Activated CD8-positive, alpha-beta memory T cell treated with anti-CD3 and anti-CD28 coated beads, Interleukin-2, amount 50 U/mL, for 4 hours (primary cell): ENCODE measurements at places on chromosomes 6 and 20.

GRCh38 chr6:169454204-169454871 is 200.7 kb upstream of the THBS2 start:
- DNase-seq: no peak

DNA sequence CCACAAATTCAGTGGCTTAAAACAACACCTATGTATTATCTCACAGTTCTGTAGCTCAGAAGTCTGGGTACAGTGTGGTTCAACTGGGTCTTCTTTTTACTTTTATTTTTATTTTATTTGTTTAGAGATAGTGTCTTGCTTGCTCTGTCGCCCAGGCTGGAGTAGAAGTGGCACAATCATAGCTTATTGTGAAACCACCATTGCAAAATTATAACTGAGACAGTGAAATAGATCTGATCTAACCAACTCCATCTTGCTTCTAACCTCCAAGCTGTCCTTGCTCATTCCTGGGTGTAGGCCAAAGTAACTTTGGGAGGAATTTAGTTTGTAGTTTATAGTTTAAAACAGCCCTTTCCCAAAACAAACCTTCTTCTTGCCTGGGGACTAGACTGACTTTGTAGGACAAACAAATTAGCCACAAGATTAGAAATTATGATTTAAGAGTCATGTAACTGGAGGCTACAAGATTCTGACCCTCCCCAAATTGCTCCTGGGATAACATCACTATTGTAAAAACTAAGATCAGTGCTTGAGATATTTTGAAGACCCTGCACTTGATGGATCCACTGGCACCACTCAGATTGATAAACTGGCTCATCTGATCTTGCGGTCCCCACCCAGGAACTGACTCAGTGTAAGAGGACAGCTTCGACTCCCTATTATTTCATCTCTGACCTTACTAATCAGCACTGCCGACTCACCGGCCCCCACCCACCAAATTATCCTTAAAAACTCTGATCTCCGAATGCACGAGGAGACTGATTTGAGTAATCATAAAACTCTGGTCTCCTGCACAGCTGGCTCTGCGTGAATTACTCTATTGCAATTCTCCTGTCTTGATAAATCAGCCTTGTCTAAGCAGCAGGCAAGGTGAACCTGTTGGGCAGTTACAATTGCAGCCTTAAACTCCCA is 193.4 kb upstream of the CDYL start:
- no peak for DNase-seq

GRCh38 chr6:31214516-31214915 is 44.0 kb upstream of the POU5F1 start:
- DNase-seq: no peak

DNA sequence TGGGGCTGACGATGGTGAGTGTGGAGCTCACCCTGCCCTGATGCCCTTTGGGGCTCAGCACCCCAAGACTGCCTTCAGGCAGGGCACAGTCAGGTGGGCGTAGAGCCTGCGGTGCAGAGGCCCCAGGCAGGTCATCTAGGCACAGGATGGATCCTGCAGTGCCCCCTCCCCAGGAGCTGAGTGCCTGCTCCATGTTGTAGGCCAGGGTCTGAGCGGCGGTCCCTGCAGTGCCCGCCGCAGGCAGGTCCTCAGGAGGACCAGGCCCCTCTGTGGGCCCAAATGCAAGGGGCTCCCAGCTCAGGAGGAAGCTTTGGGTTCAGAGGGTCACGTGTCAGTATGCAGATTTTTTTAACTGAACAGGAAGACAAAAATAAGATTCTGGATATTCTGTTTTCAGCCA is 2.8 kb downstream of the MRGBP start:
- no peak for DNase-seq

DNA sequence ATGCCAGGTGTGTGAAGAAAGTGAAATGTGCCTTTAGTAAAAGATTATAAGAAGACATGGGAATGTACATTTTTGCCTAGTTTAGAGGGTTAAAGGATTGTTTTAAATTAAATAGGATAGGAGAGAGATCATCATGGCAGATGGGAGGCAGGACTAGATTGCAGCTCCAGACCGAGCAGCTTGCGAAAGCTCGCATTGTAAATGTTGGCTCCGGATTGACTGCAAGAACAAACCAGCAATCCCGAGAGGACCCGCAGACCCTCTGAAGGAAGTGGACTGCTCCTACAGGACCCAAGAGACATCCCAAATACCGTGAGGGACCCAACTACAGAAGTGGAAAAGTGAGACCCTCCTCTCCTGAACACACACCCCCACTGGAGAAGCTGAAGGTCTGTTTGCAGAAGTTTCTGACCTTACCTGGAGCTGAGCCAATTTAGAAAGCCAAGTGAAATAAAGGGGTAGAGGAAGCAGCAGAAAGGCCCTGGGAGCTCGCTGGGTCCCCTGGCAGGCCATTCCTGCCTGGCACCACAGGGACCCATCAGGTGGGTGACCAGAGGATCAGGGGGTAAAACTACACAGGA is 30.0 kb upstream of the TPD52L1 start:
- no peak for DNase-seq

GRCh38 chr6:170025341-170025911 is 265.5 kb downstream of the DLL1 start:
- DNase-seq: no peak

- DNase-seq: no peak
These were observed 61.4 kb downstream of the WDR27 start for GRCh38 chr6:169640351-169640852.

DNA sequence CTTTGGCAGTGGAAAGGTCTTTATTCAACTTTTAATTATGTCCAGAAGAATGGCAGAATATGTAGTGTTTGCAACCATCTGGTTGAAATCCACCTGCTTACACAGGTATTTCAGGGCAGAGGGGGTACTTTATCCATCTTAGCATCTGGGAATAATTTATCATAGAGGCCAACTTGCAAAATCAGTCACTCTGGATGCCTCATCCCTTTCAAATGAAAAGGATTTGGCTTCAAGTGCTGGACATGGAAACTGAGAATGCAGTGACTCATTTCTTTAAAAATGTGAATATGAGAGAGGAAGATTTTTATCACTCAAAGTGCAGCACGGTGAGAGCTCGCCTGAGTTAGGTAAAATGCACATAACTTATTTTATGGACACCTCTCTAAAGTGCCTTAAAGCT is 758.3 kb downstream of the KIF16B start:
- no peak for DNase-seq

- DNase-seq: no peak
These were observed 18.6 kb downstream of the CCDC167 start for GRCh38 chr6:37480951-37481534.

GRCh38 chr6:40350747-40351217 is 236.4 kb downstream of the LRFN2 start:
- no peak for DNase-seq

DNA sequence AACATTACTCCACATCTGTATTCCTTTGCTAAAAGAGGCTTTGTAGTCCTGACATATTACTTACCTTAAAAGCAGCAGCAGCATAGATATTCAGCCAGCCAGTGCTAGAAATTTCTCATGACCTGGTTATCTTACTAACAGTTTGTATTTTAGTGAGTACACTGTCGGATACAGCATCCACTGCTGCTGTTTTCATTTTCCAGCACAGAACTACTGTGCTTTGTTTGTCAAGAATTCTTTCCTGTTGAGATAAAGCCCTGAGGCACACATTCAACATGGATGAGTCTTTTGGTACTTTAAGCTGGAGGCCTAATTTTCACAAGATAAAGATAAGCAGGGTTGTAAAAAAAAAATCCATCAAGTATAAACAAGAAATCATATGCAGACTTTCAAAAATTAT is 311.2 kb upstream of the OPRM1 start:
- DNase-seq: no peak

DNA sequence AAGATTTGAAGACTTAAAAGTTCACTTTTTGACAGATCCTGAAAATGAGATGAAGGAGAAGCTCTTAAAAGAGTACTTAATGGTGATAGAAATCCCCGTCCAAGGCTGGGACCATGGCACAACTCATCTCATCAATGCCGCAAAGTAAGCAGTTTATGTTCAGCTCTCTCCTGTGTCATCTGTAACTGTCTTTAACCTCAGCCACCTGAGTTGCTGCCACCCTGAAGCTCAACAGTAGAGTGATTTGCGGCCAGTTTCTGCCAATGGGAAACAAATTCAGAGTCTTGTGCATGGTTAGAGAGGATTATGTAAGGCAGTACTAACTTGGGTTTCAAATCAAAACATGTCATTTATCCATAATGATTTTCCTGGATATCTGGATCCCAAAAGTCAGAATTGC is 10.1 kb downstream of the TNFAIP3 start:
- no peak for DNase-seq

- no peak for DNase-seq
These were observed 221.6 kb downstream of the OGFRL1 start for GRCh38 chr6:71510057-71510713.

DNA sequence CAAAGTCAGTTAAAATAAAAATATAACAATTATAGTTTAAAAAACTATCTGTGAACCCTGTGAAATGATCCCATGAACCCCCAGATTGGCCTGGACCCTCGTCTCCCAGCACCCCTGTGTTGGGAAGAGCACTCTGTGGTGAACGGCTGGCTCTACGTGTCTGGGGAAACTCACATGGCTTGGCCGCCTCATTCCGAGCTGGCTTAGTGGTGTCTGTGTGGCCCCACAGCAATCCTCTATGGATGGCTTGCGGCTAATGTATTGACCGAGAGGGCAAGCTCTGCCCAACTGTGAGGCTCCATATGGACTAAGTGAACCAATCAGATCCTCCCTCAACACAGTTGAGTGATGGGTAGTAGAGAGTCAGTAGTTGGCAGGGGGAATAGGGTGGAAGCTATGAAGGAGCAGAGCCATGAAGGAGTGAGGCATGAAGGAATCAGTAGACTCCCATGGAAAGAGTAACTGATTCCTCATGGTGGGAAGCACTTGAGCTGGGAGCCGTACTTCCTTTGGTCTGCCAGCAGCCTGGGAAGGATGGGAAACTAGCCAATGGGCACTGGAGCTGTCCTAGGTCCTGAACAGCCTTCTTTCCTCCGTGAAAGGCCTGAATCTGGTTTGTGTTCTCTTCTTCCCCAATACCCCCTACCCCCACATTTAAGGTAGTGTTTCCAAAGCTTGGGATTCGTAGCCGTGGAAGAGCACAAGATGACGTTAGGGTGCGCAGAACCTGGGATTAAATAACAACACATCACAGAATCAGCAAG is 21.6 kb upstream of the ZNF831 start:
- no peak for DNase-seq

DNA sequence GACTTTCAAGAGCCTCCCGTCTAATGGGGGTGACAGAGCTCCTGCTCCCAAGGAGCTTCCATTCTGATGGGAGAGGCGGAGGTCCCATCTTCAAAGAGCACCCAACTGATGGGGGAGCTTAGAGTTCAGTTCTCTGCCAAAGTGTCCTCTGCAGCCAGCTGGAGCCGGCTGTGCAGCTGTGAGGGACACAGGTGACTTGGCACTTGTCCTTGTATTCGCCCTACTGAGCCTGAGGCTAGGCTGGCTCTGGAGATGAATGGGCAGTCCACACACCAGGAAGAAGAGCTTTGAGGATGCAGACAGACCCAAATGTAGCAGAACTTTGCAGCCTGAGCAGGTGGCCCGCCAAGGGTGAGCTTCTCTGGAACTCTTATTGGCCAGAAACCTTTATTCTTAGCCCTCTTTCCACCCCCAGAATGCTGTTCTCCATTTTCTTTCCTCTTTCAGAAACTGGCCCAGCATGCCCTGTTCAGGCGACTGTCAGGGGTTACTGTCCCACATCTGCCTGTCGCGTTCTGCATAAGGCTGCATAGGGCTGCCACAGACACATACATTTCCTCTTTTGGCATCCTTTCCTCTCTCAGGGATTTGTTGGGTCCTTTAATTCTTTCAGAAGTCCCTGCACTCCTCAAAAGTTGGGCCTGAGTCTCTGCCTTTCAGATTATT is 108.7 kb upstream of the LRFN2 start:
- no peak for DNase-seq

DNA sequence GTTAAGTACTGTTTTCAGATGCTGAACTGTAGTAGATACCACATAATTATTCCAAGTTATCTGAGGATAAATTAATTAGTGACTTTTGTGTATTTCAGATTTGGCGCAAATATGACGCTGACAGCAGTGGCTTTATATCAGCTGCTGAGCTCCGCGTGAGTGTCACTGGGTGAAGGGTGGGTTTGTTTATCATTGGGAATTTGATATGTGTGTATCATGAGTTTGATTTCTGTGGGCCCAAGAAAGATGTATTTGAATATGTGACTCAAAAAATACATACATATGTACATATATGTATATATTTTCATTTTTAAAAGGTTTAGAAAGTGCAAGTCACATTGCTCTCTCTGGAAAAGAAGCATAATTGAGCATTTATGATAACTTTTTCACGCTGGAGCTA is 17.4 kb downstream of the SCGN start:
- DNase-seq: no peak

DNA sequence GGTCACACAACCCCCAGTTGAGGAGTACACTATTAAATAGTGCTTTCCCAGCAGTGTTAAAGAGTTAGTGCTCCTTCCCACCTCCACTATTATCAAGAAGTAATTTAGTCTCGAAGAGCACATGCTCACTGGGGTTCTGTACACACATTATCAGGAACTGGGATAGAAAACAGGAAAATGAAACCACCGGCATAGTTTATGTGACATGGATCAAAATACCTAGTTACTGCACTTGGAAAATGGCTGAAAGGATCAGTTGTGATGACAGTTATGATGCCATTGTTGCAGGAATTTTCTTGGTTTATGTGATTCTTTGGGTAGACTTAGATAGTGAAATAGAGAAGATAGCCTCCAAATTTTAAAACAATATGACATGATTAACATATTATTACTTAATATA is 152.9 kb downstream of the AKAP7 start:
- no peak for DNase-seq

GRCh38 chr6:10723567-10723881 is 654 bp downstream of the TMEM14C start:
- DNase-seq: no peak

- DNase-seq: no peak
These were observed 364.2 kb downstream of the TFAP2B start for GRCh38 chr6:51182827-51183226.

DNA sequence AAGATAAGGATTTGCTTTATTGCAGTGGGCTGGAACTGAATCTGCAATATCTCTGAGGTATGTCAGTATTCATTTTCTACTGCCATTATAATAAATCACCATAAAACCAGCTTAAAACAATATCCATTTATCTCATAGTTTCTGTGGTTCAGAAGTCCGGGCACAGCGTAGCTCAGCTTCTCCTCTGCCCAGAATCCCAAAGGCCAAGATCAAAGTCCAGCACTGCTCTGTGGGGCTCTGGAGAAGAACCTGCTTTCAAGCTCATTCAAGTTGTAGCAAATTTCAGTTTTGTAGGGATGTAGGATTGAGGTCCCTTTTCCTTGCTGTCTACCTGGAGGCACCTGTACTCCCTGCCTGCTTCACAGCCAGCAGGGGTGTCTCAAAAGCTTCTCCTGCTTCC is 339.9 kb upstream of the AGPAT4 start:
- no peak for DNase-seq

GRCh38 chr20:50190251-50191064 is at the start of gene CEBPB:
Gene CEBPB, plus strand, starts transcription at chr20:50190830. Its CDS starts 204 bp downstream, at chr20:50191034.
- DNase-seq: peak; percentile 86

GRCh38 chr6:135465307-135465706 is 32.2 kb downstream of the AHI1 start:
- DNase-seq: no peak
